ENCODE measurements at places on chromosomes 16 and 17.

DNA sequence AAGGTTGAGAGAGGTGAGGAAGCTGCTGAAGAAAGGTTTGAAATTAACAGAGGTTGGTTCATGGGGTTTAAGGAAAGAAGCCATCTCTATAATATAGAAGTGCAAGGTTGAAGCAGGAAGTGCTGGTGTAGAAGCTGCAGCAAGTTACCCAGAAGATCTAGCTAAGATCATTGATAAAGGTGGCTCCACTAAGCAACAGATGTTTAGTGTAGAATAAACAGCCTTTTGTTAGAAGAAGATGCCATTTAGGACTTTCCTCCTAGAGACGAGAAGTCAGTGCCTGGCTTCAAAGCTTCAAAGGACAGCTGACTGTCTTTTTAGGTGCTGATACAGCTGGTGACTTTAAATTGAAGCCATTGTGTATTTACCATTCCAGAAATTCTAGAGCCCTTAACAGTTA, 29.3 kb downstream of the GOSR1 start:
- DNase-seq: no peak

GRCh38 chr16:50664270-50664669, 16.8 kb downstream of the SNX20 start:
- no peak for DNase-seq

DNA sequence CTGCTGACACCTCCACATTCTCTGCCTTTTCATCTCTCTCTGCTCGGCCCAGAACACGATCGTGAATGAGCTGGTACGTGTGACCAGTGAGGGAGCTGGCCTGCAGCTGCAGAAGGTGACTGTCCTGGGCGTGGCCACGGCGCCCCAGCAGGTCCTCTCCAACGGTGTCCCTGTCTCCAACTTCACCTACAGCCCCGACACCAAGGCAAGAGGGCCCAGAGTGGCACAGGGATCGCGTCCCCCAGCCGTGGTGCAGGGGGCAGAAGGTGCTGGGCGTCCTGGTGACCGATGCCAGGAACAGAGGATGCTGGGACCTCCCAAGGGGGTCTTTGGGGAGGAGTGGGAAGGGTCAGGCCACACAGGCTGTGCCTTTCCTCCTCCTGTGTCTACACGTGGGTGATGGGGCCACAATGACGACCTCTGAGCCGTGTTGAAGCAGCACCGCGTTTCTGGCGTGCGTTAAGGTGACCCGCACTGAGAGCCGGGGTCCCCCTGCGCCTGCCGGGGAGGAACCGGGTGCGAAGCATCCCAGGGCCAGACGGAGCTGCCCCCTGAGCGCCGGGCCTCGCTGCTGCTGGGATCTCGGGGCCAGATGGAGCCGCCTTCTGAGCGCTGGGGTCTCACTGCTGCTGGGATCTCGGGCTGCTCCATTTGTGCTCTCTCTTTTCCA, 17.4 kb downstream of the GAA start:
- DNase-seq: no peak

GRCh38 chr16:733382-734207, 6.7 kb downstream of the HAGHL start:
- no peak for DNase-seq

DNA sequence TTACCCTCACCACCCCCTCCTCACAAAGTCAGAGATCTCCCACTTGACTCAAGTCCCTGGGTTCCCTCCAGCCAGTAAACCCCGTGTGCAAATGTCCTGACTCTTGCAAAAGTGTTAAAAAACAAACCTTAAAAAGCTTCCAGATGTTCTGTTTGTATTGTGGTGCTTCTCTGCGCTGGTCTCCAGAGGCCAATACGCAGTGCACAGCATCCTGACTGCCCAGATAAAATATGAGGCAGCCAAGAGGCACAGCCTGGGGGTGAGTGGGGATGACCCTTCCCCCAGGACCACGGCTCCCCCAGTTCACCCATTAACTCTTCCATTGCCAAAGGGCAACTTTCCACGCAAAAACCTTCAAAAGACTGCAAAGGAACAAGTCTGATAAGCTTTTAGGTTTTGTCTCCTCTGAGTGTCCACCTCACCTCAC, 291.8 kb downstream of the SOX9 start:
- no peak for DNase-seq

DNA sequence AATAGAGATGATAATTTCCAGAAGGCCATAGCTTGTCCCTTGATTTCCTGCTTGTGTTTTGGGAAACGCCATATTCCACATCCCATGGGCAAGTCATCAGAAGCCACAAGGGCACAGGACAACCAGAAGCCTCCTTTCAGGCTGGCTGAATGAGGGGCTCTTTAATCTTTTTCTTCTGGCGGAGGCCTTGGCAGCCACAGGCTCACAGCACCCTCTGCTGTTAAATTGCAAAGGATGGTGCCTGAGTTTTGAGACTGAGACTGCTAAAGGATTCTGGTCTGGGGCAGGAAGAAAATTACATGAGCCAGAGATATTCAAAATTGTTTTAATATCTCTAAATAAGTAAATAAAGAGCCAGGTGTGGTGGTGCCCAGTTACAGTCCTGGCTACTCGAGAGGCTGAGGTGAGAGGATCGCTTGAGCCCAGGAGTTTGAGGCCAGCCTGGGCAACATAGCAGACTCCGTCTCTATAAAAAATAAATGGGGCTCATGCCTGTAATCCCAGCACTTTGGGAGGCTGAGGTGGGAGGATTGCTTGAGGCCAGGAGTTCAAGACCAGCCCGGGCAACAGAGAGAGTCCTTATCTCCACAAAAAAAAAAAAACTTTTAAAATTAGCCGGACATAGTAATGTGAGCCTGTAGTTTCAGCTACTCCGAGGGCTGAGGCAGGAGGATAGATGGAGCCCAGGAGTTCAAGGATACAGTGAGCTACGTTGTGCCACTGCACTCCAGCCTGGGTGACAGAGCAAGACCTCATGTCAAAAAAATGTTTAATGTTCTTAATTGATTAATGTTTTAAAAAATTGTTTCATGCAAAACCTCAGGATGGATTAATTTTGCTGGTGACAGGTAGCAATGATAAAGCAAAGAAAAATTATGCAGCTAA, 26.3 kb downstream of the AARSD1 start:
- no peak for DNase-seq

GRCh38 chr17:80445007-80445725, 30.2 kb downstream of the ENDOV start:
- no peak for DNase-seq

- no peak for DNase-seq
Measured at GRCh38 chr17:72790190-72790589, 302.3 kb downstream of the SLC39A11 start.

DNA sequence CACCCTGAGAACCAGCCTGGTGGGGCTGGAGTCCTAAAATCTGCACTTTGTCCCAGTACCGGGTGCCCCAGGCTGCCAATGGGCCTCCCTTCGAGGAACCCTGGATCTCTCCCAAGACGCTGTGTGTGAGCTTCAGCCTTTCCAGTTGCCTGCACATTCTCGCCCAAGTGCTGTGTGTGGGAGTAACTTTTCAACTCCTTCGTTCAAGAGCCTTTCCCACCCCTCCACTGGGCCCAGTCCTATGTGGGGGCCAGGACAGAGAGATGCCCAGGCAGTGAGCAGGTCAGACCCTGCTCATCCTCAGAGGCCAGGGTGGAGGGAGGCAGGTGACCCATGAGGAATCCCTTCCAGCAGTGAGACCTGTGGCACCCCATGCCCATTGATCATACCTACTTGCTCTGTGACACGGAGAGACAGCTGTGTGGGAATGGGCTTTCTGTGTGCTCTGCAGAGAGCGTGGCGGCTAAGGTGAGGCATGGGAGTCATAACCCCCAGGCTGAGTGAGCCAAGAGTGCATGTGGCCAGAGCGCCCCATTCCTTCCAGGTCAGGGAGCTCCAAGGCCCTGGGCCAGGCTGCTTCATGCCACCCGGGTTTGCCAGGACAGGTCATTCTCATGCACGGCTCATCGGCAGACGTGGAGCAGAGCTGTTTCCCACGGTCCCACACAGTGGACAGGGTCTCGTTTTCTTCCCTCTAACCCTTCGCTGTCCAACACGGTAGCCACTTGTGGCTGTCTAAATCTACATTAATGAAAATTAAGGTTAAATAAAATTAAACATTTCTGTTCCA, 154.4 kb downstream of the CLEC16A start:
- DNase-seq: no peak

- no peak for DNase-seq
Measured at GRCh38 chr16:28324235-28324886, 32.0 kb downstream of the SBK1 start.

- no peak for DNase-seq
Measured at GRCh38 chr17:2282297-2282873, 21.2 kb downstream of the SMG6 start.

DNA sequence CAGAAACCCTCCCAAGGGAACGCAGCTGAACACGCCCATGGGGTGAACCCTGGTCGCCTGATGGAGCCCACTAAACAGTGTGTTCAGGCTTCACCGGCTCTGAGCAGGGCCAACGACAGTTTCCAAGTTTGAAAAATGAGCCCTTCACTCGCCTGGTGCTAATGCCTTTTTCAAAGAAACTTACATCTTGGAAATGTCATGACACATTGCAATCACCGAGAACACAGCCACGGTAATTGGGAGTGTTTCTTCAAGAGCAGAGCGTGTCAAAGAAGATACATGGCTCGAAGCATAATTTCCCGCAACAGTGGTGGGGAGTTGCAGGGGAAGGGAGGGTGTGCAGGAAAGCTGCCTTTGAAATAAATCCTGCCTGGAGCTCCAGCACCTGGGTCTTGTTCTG, 463.2 kb downstream of the TMEM114 start:
- no peak for DNase-seq

- no peak for DNase-seq
Measured at GRCh38 chr16:13994239-13995106, 74.5 kb downstream of the ERCC4 start.
